ENCODE measurements at places on chromosomes 5 and 9.

DNA sequence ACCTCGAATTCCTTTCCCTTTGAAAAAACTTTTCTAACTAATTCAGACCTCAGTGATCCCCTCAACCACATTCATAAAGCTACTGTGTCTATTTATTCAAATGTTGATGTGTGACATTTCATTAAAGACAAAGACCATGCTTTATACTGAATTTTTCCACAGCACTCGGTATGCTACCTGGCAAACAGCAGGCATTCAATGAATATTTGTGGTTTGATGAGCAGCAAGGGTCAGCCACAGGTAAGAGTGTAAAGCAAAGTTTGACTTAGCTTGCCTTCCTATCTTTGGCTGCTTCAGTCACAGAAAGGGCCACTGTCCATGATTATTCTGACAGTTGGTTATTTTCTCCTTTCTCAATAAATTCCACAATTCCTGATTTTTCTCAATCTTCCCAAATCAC lies 5.1 kb upstream of the CDC42SE2 start:
- no peak for DNase-seq

GRCh38 chr9:23850242-23850689 lies 24.2 kb upstream of the ELAVL2 start:
- peak; percentile 33 for DNase-seq

- peak; percentile 8 for DNase-seq
Observed at GRCh38 chr5:135156715-135157404, 122.8 kb upstream of the PITX1 start.

GRCh38 chr5:38134810-38135209 lies 123.5 kb upstream of the EGFLAM start:
- no peak for DNase-seq

DNA sequence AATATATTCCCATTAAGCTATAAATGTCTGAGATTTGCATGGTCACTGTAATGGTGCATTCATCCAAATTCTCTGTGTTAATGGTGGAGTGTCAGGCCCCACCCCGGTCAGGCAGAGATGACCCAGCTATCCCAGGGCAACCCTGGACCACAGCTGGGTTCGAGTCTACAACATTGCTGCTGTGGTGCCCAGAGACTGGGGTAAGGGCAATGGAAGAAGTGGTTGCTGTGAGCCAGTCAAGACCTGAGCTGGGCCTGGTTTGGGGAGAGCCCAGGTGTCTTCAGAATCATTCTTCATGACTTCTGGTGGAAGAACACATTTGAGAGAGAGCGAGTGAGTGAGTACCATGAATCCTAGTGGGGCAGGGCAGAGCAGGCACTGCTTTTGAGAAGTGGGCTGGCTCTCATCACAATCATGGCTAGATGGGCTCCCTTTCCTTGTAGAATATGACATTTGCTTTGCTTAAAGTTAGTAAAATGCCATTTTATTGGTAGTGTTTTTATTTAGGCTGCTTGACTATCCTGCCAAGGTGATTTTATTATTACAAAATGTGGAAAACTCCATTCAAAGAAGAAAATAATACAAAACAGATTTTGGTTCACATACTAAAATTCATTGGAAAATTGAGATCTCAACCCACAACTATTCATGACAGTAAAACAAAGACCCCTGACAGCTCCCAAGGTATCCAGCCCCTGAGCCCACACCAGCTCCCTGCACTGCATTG lies 125.8 kb upstream of the SLC25A48 start:
- no peak for DNase-seq

DNA sequence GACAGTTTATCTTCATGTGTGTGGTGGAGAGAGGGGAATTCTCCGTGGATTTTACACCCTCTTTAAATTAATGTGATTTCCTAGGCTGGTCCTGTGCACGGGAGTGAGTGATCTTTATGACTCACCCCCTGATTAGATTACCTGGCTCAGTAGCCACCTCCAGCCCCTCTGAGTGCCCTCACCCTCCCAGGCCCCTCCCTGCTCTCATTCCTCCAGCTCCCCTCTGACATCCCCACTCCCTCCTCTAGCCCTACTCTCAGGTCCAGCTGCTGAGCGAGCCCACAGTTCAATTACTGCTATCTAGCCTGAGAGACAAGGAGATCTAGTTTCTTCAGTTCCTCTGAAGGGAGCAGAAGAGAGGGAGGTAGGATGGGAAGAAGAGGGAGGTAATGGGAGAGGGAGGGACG lies 61.8 kb upstream of the ARAP3 start:
- DNase-seq, result no peak

GRCh38 chr5:51380603-51381207 lies 2.5 kb upstream of the ISL1 start:
- DNase-seq, result no peak

GRCh38 chr5:104955479-104955878 lies 1392.9 kb upstream of the NUDT12 start:
- no peak for DNase-seq

- DNase-seq, result no peak
Observed at GRCh38 chr5:77683171-77683732, 44.7 kb upstream of the OTP start.

DNA sequence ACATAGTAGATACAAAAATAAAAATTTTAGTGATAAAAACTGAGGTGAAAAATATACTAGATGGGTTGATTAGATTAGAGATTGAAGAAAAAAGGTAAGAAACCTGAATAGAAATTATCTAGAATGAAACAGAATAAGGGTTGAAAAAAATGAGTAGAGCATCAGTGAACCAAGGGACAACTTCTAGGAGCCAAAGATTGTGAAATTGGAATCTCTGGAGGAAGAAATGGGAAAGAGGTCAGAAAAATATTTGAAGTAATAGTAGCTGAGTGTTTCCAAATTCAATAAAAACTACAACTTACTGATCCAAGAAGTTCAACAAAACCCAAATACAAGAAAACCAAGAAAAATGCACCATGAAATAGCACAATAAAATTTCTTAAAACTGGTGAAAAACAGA lies 116.6 kb upstream of the STARD4 start:
- no peak for DNase-seq

GRCh38 chr9:75941066-75941465 lies 50.6 kb downstream of the PCSK5 start:
- no peak for DNase-seq

- no peak for DNase-seq
Observed at GRCh38 chr9:124765439-124765835, 5.7 kb downstream of the NR6A1 start.

DNA sequence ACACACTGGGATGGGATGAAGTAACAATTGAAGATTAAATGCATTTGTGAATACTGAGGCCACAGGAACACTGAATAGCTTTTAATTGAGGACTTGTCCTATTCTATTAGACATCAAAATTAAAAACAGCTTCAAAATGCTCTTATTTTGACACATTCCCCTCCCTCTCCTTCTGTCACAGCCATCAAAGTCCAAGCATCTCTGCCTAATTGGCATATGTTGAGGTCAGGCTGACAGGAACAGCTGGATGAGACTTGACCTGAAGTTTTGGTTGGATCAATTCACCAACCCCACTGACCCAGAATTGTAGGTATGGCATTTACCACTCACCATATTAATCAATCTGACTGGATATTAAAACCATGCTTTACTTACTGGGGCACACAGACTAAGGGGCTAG lies 96.3 kb downstream of the PTCH1 start:
- DNase-seq, result no peak

- no peak for DNase-seq
Observed at GRCh38 chr9:130267930-130268329, 2.4 kb downstream of the HMCN2 start.

GRCh38 chr9:2693056-2693455 lies 24.3 kb upstream of the KCNV2 start:
- DNase-seq, result no peak

- no peak for DNase-seq
Observed at GRCh38 chr5:117547192-117547591, 972.6 kb upstream of the SEMA6A start.

GRCh38 chr9:91162311-91162710 lies 199.4 kb downstream of the AUH start:
- DNase-seq, result no peak

DNA sequence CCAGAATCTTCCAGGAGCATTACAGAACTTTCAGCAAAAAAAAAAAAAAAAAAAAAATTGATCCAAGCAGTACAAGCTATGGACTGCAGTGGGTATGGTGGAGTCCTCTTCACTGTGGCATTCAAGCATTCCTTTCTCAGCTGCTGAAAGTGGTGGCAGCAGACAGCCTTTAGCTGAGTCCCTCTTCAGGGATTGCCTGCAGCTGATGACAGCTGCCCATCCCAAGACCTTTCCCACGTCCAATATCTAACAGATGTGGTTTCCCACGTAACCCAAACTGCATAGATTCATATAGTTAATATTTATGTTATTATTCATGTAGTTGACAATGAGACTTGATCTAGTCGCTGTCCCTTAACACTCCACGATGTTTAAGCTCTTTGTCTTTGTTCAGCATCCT lies 475.9 kb downstream of the TLE1 start:
- no peak for DNase-seq

DNA sequence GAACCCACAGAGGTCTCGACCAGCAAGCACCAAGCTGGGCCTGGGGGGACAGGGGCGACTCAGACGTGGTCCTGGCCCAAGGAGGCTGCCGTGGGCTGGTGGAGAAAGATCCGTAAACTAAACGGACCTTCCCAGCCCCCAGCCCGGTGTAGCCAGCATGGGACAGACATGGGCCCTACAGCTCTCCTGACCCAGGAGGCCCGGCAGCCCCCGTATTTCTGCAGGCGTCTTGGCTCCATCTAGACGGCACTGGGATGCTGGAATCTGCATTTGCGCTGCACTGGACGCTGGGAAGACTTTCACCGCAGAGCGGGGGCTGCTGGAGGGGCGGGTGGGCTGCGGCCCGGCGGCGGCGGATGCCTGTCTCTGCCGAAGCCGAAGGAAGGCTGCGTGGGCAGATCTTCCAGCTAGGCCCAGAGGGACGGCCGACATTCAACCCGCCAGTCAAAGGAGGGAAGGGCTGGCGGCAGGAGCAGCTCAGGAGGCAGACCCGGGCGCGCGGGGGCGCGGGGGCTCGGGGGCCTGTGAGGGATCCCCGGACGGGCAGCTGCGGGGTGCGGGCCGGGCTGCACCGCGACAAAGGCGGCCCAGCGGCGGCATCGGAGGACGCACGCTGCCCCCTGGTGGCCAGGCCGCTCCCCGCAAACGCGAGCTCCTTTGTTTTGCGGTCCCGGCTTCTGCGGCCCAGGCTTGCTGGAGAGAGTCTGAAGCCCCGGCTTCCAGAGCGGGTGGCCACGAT lies 266.2 kb downstream of the NSG2 start:
- peak; percentile 77 for DNase-seq

GRCh38 chr5:149174847-149175234 lies 33.5 kb downstream of the ABLIM3 start:
- no peak for DNase-seq

DNA sequence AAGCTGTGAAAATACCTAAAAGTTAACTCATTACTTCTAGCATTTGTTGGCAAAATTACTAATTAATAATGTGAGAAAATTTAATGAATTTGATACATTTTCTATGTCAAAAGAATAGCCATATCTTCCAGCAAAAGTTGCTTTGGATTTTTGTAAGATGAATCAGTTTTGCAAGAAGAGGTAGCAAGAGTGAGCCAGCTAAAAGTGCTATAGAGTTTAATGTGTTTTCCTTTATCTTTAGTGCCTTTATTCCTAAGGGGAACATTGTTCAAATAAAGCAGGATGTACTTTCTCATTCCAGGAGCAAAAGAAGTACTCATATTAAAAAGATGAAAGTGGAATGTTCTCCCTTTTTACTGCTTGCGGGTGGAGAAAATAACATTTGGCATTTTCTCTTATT lies 622.2 kb downstream of the ANXA1 start:
- DNase-seq, result no peak

- DNase-seq, result no peak
Observed at GRCh38 chr9:137744632-137745183, 125.9 kb downstream of the EHMT1 start.

DNA sequence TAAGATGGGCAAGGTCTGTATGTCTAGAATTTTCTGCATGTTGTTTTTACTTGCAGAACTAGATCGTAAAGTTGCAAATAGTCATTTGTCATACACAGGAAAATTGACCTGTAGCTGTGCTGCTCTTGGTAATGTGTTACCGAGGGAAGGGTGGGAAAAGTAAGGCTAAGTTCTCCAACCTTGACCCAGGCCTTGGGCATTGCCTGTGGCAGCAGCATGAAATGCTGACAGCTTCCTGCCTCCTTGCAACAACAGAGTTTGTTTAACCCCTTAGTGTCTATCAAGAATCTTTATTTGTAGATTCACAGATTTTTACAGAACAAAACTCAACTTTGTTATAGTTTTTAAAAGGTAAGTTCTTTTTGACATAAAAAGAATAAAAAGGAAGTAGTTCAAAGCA lies 48.3 kb downstream of the ERCC6L2 start:
- no peak for DNase-seq

DNA sequence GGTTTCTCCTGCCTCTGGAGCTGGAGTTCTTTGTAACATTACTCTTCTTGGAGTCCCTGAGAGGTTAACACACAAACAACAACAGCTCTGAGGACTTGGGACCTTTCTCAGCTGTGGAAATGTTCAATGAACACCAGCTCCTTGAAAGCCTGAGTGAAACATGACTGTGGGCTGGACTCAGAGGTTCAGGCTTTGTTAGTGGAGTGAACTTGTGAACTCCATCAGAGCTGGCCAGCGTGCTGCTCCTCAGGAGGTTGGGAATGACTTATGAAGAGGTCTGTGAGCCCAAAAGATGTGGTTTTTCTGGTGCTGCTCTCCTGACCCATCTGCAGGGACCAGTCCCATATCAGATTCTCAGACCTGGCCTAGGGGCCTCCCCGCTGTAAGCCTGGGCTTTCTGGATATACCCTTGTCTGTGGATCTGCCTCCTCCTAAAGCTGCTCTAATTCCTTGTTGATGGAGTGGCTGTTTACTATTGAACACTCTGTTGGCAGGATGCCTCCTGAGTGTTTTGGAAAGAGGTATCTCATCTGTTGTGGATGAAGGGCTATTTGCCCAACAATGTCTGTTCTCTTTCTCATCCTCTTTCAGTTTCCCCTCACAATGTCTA lies 170.0 kb upstream of the GDNF start:
- DNase-seq, result no peak

DNA sequence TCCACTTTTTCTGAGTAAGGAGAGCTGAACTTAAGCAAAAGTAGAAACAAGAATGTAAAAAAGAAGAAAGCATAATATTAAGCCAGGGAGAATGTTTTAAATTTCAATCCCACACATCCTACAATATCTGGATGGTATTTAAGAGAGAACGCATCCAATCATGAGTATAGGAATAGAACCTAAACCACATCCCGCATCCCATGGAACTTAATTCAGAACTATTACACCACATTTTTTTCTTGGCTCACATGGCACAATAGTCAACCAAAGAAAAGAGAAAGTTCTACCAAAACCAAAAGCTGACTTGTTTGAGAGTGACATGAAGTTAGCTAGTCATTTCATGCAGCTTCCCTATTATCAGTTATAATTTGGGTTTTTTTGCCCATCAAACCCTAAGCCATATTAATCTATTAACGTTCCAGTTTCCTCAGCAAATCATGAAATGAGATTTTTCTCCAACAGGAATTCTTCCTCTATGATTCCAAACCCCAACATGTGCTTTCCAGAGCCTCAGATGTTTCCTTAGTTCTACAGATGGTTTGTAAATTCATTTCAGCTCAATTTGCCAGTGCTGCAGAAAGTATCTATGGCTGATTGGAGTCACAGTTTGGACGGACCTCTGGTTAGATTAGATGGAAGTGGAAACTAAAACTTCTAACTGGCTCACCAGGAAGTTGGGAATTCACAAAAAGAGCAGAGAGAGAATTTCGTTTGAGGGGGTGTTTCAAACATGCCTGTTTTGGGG lies 22.5 kb downstream of the ADAMTSL1 start:
- no peak for DNase-seq
